Mesothelial cell of epicardium (in vitro differentiated cells): ENCODE measurements at places on chromosomes 4 and X.
A peak's percentile ranks its signal among the peaks of the same experiment; 100 is the strongest.

DNA sequence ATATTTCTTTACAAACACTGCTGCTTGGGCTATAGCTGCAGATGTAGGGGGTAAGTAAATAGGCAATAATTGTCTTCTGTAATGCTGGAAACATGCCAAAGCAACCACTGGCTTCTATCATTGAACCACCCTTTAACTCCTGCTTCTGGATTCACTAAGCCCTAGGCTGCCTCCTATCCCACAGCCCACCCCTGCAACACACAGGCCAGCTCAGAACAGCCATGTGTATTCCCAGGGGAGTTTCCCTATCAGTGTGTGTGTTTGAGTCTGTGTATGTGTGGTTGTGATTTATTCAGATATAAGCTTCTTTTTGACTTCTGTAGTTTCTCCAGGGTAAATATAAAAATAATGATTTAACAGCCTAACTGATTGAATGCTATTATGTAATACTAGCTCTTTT, 291.3 kb downstream of the PCDH10 start:
- peaks cover 13% of the 10 kb centered on the region for H3K4me1 ChIP-seq
- DNase-seq = no peak
- no peak overlapping the region for H3K27ac ChIP-seq
- H3K36me3 ChIP-seq = no peaks in the 10 kb centered on the region
- no peaks in the 10 kb centered on the region for H3K27me3 ChIP-seq

GRCh38 chr4:45120163-45120562, 393.8 kb upstream of the GNPDA2 start:
- H3K36me3 ChIP-seq = no peaks in the 10 kb centered on the region
- peaks cover 2% of the 10 kb centered on the region for H3K4me1 ChIP-seq
- no peaks in the 10 kb centered on the region for H3K27me3 ChIP-seq
- H3K4me3 ChIP-seq = no peak overlapping the region
- peak overlapping the region; percentile 61 for H3K27ac ChIP-seq

GRCh38 chr4:136731025-136731424, 801.3 kb downstream of the PCDH18 start:
- no peak for DNase-seq
- H3K4me3 ChIP-seq = no peak overlapping the region
- no peaks in the 10 kb centered on the region for H3K4me1 ChIP-seq

DNA sequence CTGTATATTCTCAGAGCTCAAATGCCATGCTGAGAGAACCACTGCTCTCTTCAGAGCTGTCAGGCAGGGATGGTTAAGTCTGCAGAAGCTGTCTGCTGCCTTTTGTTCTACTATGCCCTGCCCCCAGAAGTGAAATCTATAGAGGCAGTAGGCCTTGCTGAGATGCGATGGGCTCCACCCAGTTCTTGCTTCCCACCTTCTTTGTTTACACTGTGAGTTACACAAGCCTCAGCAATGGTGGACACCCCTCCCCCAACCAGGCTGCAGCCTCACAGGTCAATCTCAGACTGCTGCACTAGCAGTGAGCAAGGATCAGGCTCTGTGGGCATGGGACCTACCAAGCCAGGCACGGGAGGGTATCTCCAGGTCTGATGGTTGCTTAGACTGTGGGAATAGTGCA, 271.6 kb downstream of the CENPC start:
- H3K4me3 ChIP-seq = no peak overlapping the region
- no peaks in the 10 kb centered on the region for H3K4me1 ChIP-seq
- no peaks in the 10 kb centered on the region for H3K36me3 ChIP-seq
- no peak overlapping the region for H3K27ac ChIP-seq

GRCh38 chr4:99710681-99711345, 53.2 kb upstream of the C4orf54 start:
- H3K36me3 ChIP-seq = no peaks in the 10 kb centered on the region
- no peak overlapping the region for H3K4me3 ChIP-seq
- no peak overlapping the region for H3K27ac ChIP-seq
- H3K4me1 ChIP-seq = no peaks in the 10 kb centered on the region
- H3K27me3 ChIP-seq = peaks cover 5% of the 10 kb centered on the region

DNA sequence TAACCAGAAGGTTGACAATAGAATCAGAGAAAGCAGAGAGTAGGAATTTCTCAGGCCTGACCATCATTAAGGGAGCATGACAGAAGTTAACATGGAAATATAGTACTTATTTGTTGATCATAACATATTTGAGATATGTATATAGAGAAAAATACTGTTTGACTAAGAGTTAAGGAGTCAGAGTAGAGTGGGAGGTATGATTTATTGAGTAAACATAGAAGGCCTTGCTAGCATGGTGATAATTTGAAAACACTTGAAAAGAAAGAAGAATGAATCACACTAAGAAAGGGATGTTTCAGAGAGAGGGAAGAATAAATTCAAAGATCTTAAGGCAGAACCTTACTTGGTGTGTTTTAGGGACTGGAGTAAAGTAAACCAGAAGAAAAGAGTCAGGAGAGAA, 437.2 kb upstream of the TECRL start:
- peaks cover 7% of the 10 kb centered on the region for H3K4me1 ChIP-seq
- no peak overlapping the region for H3K4me3 ChIP-seq
- no peaks in the 10 kb centered on the region for H3K36me3 ChIP-seq
- no peak for DNase-seq
- H3K27me3 ChIP-seq = no peaks in the 10 kb centered on the region

DNA sequence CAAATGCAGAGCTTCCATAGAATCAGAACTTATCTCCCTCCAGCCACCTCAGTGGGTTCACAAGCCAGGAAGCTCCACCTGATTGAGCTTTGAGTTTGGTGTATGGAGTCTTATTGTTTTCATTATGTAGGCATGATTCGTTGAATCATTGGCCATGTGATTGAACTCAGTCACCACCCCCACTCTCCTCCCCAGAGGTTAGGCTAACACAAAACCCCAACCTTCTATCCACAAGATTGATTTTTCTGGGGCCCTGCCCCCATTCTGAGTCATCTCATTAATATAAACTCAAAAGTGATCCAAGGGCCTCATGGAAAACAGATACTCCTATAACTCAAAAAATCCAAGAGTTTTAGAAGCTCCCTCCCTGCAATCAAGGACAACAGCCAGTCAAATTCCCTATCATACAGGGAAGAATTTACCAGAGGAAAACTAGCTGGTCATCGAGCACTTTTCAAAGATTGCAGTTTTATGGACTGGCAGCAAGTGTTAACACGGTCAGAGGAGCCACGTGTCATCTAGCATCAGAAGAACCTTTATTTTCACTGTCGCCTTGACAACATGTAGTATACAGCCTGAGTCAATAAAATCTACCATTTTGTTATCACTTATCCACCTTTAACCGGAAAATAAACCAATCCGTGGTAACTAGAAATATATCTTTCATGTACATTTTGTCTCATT, 35.9 kb upstream of the GUCY1B1 start:
- H3K4me1 ChIP-seq = peaks cover 35% of the 10 kb centered on the region
- peak overlapping the region; percentile 48 for H3K27ac ChIP-seq
- no peak for DNase-seq
- H3K36me3 ChIP-seq = peaks cover 32% of the 10 kb centered on the region
- H3K4me3 ChIP-seq = no peak overlapping the region

DNA sequence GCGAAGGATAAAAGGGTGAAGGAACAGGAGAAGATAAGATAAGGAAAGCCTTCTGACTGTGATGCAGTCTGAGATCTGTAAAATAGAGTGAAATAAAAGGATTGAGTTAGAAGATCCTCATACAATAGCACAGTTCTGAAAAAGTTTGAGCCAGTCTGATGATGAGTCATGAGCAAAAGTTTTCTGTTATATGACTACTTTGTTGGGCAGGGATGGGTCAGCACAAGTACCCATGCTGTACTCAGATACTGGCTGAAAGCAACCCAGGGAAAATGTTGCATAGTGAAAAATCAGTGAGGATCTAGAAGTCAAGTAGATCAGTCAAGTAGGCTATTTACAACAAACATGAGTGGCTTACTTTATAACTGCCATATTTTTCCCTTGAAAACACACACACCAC, 253.5 kb downstream of the PCDH10 start:
- H3K36me3 ChIP-seq = no peaks in the 10 kb centered on the region
- no peaks in the 10 kb centered on the region for H3K27me3 ChIP-seq
- H3K27ac ChIP-seq = no peak overlapping the region
- DNase-seq = no peak
- H3K4me3 ChIP-seq = no peak overlapping the region

DNA sequence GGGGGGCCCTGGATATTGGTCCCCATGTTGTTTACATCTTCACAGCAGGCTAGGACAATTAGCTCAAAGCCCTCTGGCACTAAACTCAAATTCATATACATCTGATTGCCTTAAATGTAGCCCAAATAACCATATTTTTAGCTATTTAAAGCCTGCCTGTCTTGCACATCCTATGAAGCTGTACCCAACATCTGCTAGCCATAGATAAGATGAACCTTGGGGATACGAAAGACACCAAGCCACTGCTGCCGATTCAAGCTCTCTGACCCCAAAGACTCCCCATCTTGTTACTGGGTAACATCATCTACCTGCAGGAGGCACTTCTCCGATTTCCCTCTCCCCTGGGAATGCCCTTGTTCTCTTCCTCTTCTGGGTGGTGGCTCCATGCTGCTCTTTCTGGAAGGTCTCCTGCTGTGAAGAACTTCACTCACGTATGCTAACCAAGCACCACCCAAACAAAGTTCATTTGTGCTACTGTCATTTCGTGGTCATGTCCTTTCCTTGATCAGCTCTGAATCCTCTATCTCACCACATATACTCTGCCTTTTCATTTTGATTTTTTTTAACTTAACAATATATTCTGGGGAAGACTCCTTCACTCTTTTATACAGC, 107.7 kb upstream of the ATXN3L start:
- no peaks in the 10 kb centered on the region for H3K36me3 ChIP-seq
- H3K27me3 ChIP-seq = no peaks in the 10 kb centered on the region
- H3K4me3 ChIP-seq = no peak overlapping the region
- no peak for DNase-seq
